ENCODE measurements at places on chromosomes 7 and 10. TPM values are rescaled to one million over a fixed set of nuclear protein-coding genes. Genes with fewer than 3 reads are reported as not detected.

RET gene
- total RNA-seq = 0.56 TPM

HOXA4 gene
- 1.9 TPM for total RNA-seq

SSC4D gene
- total RNA-seq = 1.3 TPM

HTRA1 gene
- 47.9 TPM for total RNA-seq

RALA gene
- total RNA-seq = 27.3 TPM

KNDC1 gene
- 0.74 TPM for total RNA-seq

CYP3A4 gene
- total RNA-seq = 0.10 TPM

GNAT3 gene
- not detected for total RNA-seq

SYT15B gene
- total RNA-seq = 3.6 TPM

ZNF12 gene
- 11.9 TPM for total RNA-seq

MMRN2 gene
- total RNA-seq = 0.40 TPM
